CD4-positive, alpha-beta T cell treated with Interleukin-6 at 100 ng/mL for 8 hours (primary cell): ENCODE measurements at places on chromosomes 11 and 22.

DNA sequence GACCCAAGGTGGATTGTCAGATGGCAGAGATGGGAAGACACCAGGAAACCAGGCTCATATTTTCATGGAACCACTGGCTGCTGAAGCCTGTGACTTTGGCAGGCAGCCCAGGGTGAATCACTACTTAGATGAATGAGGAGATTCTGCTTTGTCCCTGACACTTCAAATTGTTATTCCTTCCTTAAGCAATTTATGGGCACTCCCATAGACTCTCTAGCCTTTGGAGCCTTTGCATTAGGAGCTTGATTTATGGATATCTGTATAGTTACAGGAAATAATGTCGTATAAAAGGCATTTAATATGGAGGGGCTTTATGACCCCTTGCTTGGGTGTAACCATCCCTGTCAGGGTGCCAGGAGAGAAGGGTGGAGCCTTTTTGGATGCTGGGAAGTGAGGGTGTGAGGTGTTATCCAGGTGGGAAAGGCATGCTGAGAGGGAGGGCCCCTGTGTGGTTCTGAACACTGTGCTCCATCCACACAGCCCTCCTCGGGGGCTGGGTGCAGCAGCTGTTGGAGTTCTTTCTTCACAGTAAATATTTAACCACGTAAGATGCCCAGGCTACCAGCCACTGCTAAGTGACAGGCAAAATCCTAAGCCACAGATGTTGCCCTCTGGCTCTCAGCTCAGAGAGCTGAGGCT lies 35.3 kb downstream of the IL18 start:
- DNase-seq, result no peak

DNA sequence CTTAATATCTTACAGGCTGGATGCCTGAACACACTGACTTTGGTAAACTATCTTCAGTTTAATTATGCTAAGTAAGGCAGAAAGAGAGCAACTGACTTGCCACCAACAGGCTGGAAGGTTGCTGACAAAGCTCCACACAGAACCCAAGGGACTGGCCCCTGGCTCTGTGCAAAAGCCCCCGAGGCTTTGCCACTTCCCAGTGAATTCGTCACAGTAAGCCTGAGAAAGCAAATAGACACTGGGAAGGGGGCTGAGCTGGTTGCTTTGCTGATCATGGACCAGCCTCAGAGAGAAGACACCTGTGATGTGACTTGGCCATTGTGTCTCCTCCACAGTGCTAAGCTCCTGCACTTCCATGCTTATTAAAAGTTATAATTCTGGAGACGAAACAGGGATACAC lies 91.7 kb downstream of the BLID start:
- no peak for DNase-seq

DNA sequence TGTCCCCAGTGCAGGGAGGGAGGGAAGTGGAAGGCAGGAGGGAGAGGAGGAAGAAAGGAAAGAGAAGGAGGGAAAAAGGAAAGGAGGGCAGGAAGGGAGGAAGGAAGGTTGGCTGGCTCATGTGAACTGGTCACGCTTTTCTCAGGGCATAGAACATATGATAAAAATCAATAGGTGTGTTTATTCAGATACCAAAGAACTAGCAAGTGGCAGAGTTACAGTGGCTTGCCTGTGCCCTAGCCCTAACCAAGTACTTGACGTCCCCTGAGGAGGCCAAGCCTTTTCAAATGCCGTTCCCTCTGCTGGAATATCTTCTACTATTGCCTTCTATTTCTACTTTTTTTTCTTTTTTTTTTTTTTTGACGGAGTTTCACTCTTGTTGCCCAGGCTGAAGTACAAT lies 33.5 kb downstream of the CHRDL2 start:
- DNase-seq, result no peak

DNA sequence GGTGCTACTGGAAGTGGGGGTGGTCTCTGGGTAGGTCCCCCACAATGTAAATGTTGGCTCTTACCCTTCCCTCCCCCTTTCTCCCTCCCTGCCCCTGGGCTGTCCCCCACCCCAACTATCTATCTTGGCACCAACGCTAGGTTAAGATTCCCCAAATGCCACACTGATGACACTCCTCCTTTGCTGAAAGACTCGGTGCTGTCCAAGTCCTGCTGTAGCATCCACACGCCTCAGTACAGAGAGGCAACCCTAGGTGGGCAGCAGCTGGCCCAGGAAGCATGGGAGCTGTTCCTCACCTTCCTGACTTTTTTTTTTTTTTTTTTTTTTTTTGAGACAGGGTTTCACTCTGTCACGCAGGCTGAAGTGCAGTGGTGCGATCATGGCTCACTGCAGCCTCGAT lies 3.4 kb upstream of the KCTD17 start:
- no peak for DNase-seq

- DNase-seq, result no peak
Observed at GRCh38 chr22:26681395-26681821, 24.0 kb downstream of the MIAT start.

DNA sequence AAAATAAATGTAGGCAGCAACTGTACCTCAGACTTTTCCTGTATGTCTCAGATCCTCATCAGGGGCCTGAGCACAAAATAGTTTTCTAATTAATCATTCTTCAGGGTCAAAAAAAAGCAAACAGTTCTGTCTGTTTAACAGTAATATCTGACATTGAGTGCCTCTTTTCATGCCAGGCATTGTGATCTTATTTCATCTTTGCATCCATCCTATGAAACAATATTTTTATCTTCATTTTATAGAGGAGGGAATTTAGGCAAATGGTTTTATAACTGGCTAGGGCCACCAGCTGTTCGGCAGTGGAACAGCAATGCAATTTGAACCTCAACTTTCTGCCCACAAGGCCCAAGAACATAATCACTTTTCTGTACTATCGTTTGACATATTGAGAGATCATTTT lies 145.6 kb downstream of the WNT7B start:
- no peak for DNase-seq

- DNase-seq, result no peak
Observed at GRCh38 chr11:227824-228379, 8.2 kb downstream of the SIRT3 start.

DNA sequence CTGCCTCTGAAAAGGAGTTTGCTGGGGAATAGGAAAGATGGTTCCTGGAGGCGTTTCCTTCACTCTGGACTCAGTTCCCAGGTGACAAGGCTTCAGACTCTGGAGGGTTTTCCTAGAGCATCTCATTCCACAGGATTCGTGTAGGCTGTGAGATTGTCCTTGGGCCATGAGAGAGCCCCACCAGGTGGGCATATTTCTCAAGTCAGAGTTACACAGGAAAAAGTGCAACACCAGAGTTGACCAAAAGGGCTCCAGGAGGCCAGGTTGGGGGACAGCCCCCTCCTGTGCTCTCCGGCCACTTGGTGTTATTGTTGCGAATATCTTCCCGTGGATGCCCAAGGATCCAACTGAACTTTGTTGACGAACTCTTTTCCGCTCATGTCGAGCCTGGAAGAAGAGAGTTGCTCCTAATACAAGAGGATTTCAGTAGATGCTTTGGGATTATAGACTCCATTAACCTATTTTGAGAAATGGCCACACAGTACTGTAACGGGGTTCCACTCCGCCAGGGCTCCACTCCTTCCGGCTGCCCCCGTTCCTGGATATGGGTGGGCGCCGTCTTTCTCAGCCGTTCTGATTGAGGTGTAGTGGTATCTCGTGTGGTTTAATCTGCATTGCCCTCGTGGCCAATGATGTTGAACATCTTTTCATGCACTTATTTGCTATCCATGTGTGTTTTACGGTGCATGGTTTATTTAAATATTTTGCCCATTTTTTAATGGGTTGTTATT lies 580.3 kb downstream of the BRD1 start:
- DNase-seq, result no peak

- no peak for DNase-seq
Observed at GRCh38 chr11:67273260-67273990, 7.2 kb downstream of the GRK2 start.
